Adrenal gland (tissue), 19 donors: ENCODE measurements at places on chromosomes 1 and 21. TPM values are rescaled to one million over a fixed set of nuclear protein-coding genes. Genes with fewer than 3 reads are reported as not detected.

The RGL1 gene
- polyA plus RNA-seq = 18.6 TPM

The PROX1 gene
- 6.8 TPM for polyA plus RNA-seq

The GOLT1A gene
- polyA plus RNA-seq = 0.17 TPM

The GABRD gene
- polyA plus RNA-seq = 6.6 TPM
